ENCODE measurements at places on chromosomes 16 and 17. TPM values are rescaled to one million over a fixed set of nuclear protein-coding genes. Genes with fewer than 3 reads are reported as not detected.

The ZNF423 gene
- 13.5 TPM for total RNA-seq

The KRTAP4-6 gene
- total RNA-seq: not detected

The DNAAF8 gene
- total RNA-seq: not detected

The DPEP3 gene
- not detected for total RNA-seq

The VTN gene
- 0.09 TPM for total RNA-seq

The RAB26 gene
- total RNA-seq: 3.6 TPM

The CTRB1 gene
- not detected for total RNA-seq

The NAGLU gene
- total RNA-seq: 41.8 TPM

The SEC14L5 gene
- total RNA-seq: 1.2 TPM

The KRTAP2-3 gene
- total RNA-seq: not detected

The ENPP7 gene
- total RNA-seq: not detected

The HSD3B7 gene
- 60.9 TPM for total RNA-seq

The CDK5RAP3 gene
- 109 TPM for total RNA-seq

The KRTAP1-1 gene
- not detected for total RNA-seq

The KRT27 gene
- total RNA-seq: not detected

The CDRT15 gene
- total RNA-seq: not detected

The NPIPB6 gene
- 26.7 TPM for total RNA-seq

The G6PC1 gene
- not detected for total RNA-seq

The NAGPA gene
- 50.6 TPM for total RNA-seq

The TXNL4B gene
- total RNA-seq: 24.8 TPM

The CACNG1 gene
- not detected for total RNA-seq

The C17orf50 gene
- total RNA-seq: not detected

The TP53TG3 gene
- total RNA-seq: not detected

The HIGD1B gene
- total RNA-seq: not detected

The GNAO1 gene
- total RNA-seq: not detected

The STAC2 gene
- total RNA-seq: not detected

The WNT3 gene
- 0.65 TPM for total RNA-seq

The RTN4RL1 gene
- 0.90 TPM for total RNA-seq

The RAMP2 gene
- 0.27 TPM for total RNA-seq

The ZNF205 gene
- 14.7 TPM for total RNA-seq

The ZPBP2 gene
- not detected for total RNA-seq

The TUBB3 gene
- total RNA-seq: 299 TPM

The KRTAP16-1 gene
- not detected for total RNA-seq

The SPOP gene
- 85.4 TPM for total RNA-seq

The MYH2 gene
- total RNA-seq: not detected

The AATK gene
- total RNA-seq: 0.18 TPM

Data from fibroblast of the aortic adventitia (primary cell).